GM13976 (cell line): ENCODE measurements at places on chromosomes 11 and 22.

- no peak for DNase-seq
Observed at GRCh38 chr11:75600356-75600755, 38.3 kb downstream of the SERPINH1 start.

GRCh38 chr22:35805466-35805865, 87.8 kb downstream of the APOL5 start:
- DNase-seq = no peak

GRCh38 chr11:129644326-129644725, 171.3 kb upstream of the TMEM45B start:
- DNase-seq = no peak

DNA sequence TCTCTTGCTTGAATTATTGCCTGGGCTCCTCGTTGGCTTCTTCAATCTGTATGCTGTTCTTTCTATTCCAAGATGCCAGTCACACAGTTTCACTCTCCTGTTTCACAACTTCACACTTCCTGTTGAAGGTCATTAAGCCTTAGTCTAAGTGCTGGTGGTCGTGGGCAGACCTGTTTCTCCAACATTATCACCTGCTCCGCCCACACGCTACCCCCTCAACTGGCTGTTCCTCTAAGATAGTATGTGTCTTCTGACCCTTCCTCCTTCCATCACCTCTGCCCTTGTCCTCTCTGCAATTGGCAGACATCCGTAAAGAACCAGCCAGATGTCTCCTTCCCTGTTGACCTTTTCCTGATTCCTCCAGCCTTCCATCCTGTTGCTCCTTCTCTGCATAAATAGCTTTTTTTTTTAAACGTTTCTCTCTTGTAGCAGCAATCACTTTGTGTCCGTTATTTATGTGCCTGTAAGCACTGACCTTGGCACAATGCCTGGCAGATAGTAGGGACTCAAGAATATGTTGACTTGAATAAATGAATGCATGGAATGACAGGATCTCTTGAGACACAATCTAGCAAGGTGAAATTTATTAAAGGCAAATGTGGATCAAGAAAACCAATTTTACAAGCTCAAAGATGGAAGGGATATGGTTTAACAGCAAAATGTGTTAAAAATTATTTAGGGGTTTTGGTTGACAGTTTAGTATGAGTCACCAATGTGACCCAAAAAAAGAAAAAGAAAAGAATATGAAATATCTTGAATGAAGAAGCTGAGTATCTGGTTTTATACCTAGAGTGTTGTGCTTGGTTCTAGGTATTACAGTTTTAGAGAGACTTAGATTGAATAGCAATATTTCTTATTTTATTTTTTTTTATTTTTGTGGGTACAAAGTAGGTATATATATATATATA, 12.6 kb downstream of the DIXDC1 start:
- DNase-seq = no peak

GRCh38 chr11:35190804-35191348, 51.9 kb downstream of the CD44 start:
- no peak for DNase-seq

- no peak for DNase-seq
Observed at GRCh38 chr11:21414953-21415352, 745.6 kb downstream of the NELL1 start.

DNA sequence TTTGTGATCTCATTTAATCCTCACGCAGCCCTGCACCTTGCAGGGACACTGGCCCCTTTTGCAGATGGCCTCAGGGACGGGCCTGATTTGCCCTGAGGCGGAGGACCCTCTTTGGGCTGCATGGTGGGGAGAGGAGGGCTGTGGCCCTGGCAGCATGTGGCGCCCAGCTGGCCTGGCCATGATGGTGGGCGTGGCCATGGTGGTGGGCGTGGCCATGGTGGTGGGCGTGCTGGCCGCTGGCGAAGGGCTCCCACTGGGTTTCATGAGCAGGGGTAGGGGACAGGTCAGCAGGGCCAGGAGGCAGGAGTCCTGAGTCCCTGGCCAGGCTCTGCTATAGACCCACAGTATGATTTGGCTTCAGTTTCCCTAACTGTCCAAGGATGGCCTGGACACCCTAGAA, 13.1 kb downstream of the WNT11 start:
- DNase-seq = no peak

GRCh38 chr11:10823152-10823579, 14.4 kb upstream of the EIF4G2 start:
- no peak for DNase-seq

- DNase-seq = no peak
Observed at GRCh38 chr11:112861356-112861755, 99.9 kb upstream of the NCAM1 start.

- DNase-seq = peak; percentile 69
Observed at GRCh38 chr22:33923660-33924246, 3.5 kb upstream of the LARGE1 start.

GRCh38 chr11:121958323-121958970, 157.6 kb downstream of the BLID start:
- DNase-seq = no peak

DNA sequence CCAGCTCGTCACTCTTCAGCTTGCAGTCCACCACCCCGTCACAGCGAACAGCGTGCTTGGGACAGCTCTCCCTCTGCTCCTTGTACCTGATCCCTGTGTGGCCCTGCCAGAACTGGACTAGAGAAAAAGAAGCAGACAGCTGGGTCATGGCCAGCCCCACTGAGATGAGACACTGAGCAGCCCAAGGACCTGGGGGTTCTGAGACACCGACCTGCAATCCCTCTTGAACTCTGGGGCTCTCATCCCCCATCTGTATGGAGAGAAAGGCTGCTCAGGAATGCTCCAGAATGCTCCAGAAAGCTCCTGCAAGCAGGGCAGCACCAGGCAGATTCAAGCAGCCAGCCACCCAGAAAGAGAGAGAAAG, 14.8 kb downstream of the TMPRSS13 start:
- DNase-seq = no peak

- DNase-seq = no peak
Observed at GRCh38 chr11:76706667-76707066, 36.1 kb upstream of the LRRC32 start.

- DNase-seq = no peak
Observed at GRCh38 chr11:45212566-45213315, 66.3 kb downstream of the PRDM11 start.

GRCh38 chr11:132456751-132457328, 1075.5 kb downstream of the OPCML start:
- no peak for DNase-seq

DNA sequence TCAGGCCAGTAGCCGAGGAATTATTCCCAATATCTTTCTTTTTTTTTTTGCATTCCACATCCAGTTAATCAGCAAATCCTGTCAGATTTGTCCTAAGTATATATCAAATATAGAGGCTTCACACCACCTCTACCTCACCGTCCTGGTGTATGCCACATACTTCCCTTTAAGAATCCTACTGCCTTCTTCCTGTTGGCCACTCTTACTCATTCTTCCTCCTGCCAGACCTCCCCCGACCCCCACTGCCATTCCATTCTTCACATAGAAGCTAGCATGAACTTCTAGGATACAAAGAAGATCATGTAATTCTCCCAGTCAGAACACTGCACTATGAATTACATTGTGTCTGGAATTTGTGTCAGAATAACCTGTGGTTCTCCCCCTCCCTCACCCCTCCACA, 89.5 kb downstream of the TRIM44 start:
- DNase-seq = no peak

GRCh38 chr22:17890892-17891291, 116.6 kb upstream of the BID start:
- DNase-seq = no peak

- no peak for DNase-seq
Observed at GRCh38 chr11:65616575-65617001, 1.0 kb downstream of the PCNX3 start.
